ENCODE measurements at places on chromosomes 13 and 19.

- DNase-seq: peak; percentile 36
Measured at GRCh38 chr13:31850041-31850555, 110.8 kb downstream of the RXFP2 start.

DNA sequence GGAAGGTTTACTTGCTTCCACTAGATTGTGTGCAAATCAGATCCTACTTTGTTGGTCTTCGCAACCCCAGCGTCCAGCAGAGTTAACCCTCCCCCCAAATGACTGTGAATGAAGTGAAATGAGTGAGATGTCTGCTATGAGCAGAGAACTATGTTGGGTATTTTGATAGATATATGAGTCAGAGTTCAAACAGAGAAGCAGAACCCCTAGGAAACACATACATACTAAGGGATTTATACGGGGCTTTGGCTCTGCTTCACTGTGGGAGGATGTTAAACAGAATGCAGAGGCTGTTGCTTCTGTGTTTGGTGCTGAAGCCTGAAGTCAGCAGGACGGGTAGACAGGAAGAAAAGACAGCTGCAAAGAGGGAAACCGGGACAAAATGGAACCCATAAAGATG is 197.0 kb downstream of the MZT1 start:
- no peak for DNase-seq

GRCh38 chr13:80038371-80038770 is 302.6 kb downstream of the SPRY2 start:
- no peak for DNase-seq

- no peak for DNase-seq
Measured at GRCh38 chr13:82291852-82292251, 1590.4 kb downstream of the SLITRK1 start.

DNA sequence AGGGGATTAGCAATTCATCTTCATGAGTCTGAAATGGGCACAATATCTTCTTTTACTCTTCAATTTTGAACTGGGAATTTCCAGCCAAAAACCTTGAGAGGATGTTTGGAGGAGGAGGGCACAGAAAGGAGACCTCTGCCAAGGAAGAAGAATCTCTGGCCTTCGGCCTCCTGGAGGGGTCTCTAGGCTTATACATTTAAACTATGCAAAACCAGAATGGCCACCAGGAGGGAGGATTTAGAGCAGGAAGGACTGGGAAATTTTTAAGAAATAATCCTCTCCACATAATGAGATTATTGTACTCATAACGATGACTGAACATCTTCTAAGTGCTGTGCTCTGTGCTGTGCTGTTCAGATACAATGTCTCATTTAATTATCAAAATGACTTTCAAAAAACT is 325.9 kb downstream of the NDFIP2 start:
- DNase-seq: no peak

DNA sequence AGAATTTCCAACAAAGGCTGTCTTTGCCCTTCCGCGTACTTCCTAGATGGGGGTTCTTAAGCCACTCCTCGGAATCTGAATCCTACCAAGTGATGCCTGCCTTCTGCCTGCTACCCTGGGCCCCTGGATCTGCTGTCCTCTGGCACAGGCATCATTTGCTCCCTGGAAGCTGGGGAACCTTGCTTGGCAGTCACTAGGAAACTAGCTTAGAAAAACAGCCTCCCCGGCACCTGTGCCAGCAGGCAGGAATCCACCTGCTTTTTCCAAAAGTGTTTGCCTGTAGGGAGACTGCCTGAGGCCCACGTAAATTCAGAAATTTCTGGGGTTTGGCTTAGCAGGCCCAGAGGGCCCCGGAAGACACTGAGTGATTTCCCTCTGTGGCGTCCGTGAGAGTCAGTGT is 442.4 kb downstream of the TSHZ3 start:
- no peak for DNase-seq

- no peak for DNase-seq
Measured at GRCh38 chr13:41742917-41743552, 217.9 kb downstream of the VWA8 start.

DNA sequence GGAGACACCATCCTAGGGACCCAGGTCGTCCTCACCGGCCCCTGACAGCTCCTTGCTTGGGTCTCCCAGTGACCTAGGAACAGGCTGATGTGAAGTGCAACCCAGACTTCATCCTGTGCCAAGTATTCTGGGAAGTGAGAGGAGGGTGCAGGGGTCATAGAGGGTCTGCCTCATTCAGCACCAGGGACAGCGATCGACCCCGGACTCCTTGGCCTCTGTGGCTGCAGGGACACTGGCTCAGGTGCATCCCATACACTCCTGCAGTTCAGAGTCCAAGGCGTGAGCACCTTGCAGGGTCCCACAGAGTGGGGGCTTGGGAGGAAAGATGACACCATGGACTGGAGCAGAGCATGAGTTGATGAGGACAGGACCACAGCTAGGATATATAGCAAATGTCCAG is 10.0 kb upstream of the OR10H2 start:
- DNase-seq: no peak

- peak; percentile 96 for DNase-seq
Measured at GRCh38 chr13:37412241-37412921, 186.2 kb downstream of the POSTN start.

GRCh38 chr19:33883859-33884519 is 87.3 kb downstream of the KCTD15 start:
- peak; percentile 73 for DNase-seq

DNA sequence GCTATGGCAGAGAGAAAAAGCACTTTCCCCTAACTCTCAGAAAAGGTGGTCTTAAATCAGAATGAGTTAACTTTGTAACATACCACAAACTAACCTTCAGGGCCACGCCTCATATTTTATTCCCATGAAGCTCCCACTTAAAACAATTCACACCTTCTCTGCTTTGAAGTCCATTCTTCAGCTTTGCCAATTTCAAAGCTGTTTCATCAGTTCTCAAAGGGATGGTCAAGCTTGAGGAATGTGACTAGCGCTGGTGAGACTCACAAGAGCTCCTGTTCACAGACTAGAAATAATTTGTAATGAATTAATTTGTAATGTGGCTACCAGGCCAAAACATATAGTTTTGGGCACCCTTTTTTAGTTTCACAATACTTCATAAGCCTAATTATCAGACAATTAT is 68.2 kb downstream of the STK24 start:
- no peak for DNase-seq

DNA sequence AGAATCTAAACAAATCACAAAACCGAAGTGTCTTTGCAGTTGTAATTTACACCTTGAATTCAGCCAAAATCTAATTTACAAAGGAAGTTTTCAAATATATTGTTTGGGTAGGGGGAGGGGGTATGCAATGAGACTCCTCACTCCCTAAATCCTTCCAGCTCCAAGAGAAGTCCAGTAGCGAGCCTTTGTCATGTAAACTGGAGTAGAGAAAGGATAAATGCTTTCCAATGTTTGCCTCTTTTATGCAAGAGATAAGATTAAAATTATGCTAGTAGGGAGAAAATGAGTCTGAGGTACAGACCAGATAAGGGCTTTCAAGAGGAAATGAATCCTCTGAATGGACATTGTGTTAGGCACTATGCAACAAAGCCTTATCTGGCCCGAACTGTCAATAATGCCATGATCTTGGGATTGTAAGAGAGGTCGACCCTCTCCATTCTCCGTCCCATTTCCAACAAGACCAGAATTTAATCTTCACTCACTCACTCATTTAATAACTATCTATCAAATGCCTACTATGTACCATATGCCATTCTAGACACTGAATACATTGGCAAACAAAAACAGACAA is 199.2 kb downstream of the LACC1 start:
- DNase-seq: no peak

DNA sequence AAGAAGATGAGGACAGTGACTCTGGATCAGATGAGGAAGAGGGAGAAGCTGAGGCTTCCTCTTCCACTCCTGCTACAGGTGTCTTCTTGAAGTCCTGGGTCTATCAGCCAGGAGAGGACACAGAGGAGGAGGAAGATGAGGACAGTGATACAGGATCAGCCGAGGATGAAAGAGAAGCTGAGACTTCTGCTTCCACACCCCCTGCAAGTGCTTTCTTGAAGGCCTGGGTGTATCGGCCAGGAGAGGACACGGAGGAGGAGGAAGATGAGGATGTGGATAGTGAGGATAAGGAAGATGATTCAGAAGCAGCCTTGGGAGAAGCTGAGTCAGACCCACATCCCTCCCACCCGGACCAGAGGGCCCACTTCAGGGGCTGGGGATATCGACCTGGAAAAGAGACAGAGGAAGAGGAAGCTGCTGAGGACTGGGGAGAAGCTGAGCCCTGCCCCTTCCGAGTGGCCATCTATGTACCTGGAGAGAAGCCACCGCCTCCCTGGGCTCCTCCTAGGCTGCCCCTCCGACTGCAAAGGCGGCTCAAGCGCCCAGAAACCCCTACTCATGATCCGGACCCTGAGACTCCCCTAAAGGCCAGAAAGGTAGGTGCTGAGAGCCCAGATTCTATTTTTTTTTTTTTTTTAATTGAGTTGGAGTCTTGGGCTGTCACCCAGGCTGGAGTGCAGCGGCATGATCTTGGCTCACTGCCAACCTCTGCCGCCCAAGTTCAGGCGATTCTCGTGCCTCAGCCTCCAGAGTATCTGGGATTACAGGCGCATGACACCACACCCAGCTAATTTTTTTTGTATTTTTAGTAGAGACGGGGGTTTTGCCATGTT is 2.3 kb downstream of the PPP1R15A start:
- DNase-seq: peak; percentile 46
